ENCODE measurements at places on chromosomes 6 and 20. TPM values are rescaled to one million over a fixed set of nuclear protein-coding genes. Genes with fewer than 3 reads are reported as not detected.
A peak's percentile ranks its signal among the peaks of the same experiment; 100 is the strongest.

The BEND3 gene
- 15.9 TPM for total RNA-seq

The SEL1L2 gene
- total RNA-seq: not detected

GRCh38 chr6:76264468-76264867, 192.0 kb upstream of the IMPG1 start:
- H3K4me3 ChIP-seq: no peak overlapping the region
- H3K27me3 ChIP-seq: no peaks in the 10 kb centered on the region
- no peak overlapping the region for H3K27ac ChIP-seq
- H3K4me1 ChIP-seq: no peaks in the 10 kb centered on the region
- no peaks in the 10 kb centered on the region for H3K36me3 ChIP-seq

DNA sequence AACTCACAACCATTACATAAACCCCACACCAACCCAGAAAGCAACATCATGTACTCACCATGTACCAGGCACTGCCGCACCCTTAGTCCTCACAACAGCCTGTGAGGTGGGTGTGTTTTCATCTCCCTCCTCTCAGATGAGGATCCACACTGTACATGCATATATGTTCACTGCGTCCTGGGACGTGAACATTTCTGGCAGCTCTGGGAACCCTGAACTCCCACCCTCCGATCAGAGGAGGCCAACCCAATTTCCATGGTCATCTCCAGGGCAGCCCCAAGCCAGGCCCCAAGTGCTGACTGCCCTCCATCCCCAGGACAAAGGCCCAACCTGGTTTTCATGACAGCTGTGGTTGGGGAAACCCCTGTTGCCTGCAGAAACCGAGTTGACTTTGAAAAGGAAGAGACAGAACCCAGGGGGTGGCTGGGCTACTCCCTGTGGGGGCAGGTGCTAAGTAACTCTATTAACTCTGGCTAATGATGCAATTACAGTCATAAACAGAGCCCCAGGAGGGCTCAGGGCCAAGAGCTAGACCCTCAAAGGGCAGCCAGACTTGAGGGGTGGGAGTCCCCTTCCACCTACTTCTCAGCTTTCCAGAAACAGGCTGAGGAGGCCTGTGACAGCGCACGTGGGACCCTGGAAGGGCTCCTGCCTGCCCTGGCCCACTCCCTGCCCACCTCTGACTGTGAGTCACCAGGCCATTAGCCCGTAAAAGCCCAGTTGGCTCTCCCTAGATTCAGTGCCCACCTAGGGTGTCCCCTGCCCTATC, 2.6 kb downstream of the TFEB start:
- peak overlapping the region; percentile 1 for H3K27ac ChIP-seq
- H3K4me3 ChIP-seq: peak overlapping the region; percentile 82
- H3K4me1 ChIP-seq: peaks cover 30% of the 10 kb centered on the region

The SLC16A10 gene
- 3.6 TPM for total RNA-seq

The BPIFB6 gene
- not detected for total RNA-seq

DNA sequence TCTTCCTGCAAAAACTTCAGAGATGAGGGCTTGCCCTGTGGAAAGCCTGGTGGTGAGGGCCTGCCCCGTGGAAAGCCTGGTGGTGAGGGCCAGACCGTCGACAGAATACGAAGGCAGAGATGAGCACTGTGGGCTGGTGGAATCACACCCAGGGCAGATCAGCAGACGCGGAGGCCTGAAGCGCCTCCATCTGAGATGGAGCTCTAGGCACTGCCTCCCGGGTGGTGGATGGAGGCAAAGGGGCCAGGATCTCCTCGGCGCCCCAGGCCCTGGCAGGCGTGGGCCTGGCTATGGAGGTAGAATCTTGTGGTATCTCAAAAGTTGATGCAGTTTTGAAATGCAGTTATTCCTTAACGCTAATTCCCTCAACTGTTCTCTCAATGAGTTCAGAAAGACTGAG, 104.8 kb downstream of the PSMB1 start:
- no peak overlapping the region for H3K4me3 ChIP-seq
- H3K4me1 ChIP-seq: no peaks in the 10 kb centered on the region
- H3K27ac ChIP-seq: no peak overlapping the region
- no peaks in the 10 kb centered on the region for H3K36me3 ChIP-seq

The CLPSL1 gene
- total RNA-seq: not detected

The FAM110A gene
- total RNA-seq: 12.7 TPM

The LRRC73 gene
- 0.21 TPM for total RNA-seq

Data from activated T-helper 2 cell treated with anti-CD3 and anti-CD28 coated beads, Interferon-gamma antibody, Interleukin-2, Interleukin-4, amounts not matched to agents 10 μg/mL and 5 μg/mL and 100 μg/mL, durations not matched to agents 14 hours and 24 hours and 36 hours (primary cell).